Thoracic aorta endothelial cell (primary cell): ENCODE measurements at places on chromosomes 3 and 15. TPM values are rescaled to one million over a fixed set of nuclear protein-coding genes. Genes with fewer than 3 reads are reported as not detected.

Gene TRPC1
- 13.8 and 18.0 TPM in 2 replicates for total RNA-seq

Gene AHSG
- not detected in 2 replicates for total RNA-seq

Gene GOLGA6L7
- total RNA-seq = not detected in 2 replicates

Gene NMD3
- 93.6 and 105 TPM in 2 replicates for total RNA-seq

Gene SMCO1
- not detected in 2 replicates for total RNA-seq

Gene TJP1
- 144 and 156 TPM in 2 replicates for total RNA-seq

Gene ZNF662
- 1.1 and 2.4 TPM in 2 replicates for total RNA-seq

Gene EFCC1
- total RNA-seq = 0.13 and 0.22 TPM in 2 replicates

Gene ITIH3
- under 0.01 TPM in 1 of 2 replicates, not detected in the other for total RNA-seq

Gene SLC28A1
- total RNA-seq = not detected in 2 replicates
